A172 (cell line): ENCODE measurements at places on chromosomes 1 and 21. TPM values are rescaled to one million over a fixed set of nuclear protein-coding genes. Genes with fewer than 3 reads are reported as not detected.

Gene JAK1
- 61.4 and 70.5 TPM in 2 replicates for total RNA-seq

Gene CDK11A
- total RNA-seq, result 6.6 and 9.8 TPM in 2 replicates

Gene SERINC2
- 16.8 and 18.9 TPM in 2 replicates for total RNA-seq

Gene NMNAT2
- total RNA-seq, result 3.0 and 3.1 TPM in 2 replicates

Gene HES5
- not detected in 2 replicates for total RNA-seq

Gene ANGPTL3
- not detected in 2 replicates for total RNA-seq

Gene TRIM46
- 1.1 and 3.4 TPM in 2 replicates for total RNA-seq

Gene AMY1C
- not detected in 2 replicates for total RNA-seq

Gene FCRL5
- total RNA-seq, result not detected in 2 replicates

Gene HORMAD1
- total RNA-seq, result not detected in 2 replicates

Gene CNIH3
- 12.8 and 15.4 TPM in 2 replicates for total RNA-seq

Gene ZNF697
- total RNA-seq, result 2.9 and 3.7 TPM in 2 replicates

Gene TMEM82
- not detected in 2 replicates for total RNA-seq

Gene AMY1B
- total RNA-seq, result not detected in 2 replicates
